H1 (cell line): ENCODE measurements at places on chromosomes 3 and 15. TPM values are rescaled to one million over a fixed set of nuclear protein-coding genes. Genes with fewer than 3 reads are reported as not detected.

Gene CPLX3
- polyA plus RNA-seq = 0.17 and 0.27 TPM in 2 replicates

Gene CHRM5
- polyA plus RNA-seq = not detected in 2 replicates

Gene FMN1
- polyA plus RNA-seq = 0.24 and 0.27 TPM in 2 replicates

Gene C3orf62
- polyA plus RNA-seq = 1.1 and 1.4 TPM in 2 replicates

Gene SLC30A4
- under 0.01 TPM in 1 of 2 replicates, not detected in the other for polyA plus RNA-seq

Gene WWTR1
- polyA plus RNA-seq = 15.7 and 19.2 TPM in 2 replicates

Gene SLC6A6
- 66.2 and 77.8 TPM in 2 replicates for polyA plus RNA-seq

Gene GOLGA8R
- 0.03 TPM in 1 of 2 replicates, not detected in the other for polyA plus RNA-seq

Gene SHC4
- polyA plus RNA-seq = 0.15 and 0.36 TPM in 2 replicates

Gene USP3
- polyA plus RNA-seq = 10.0 and 16.2 TPM in 2 replicates

Gene SLC24A5
- not detected in 2 replicates for polyA plus RNA-seq

Gene BLM
- polyA plus RNA-seq = 10.4 and 15.2 TPM in 2 replicates

Gene NCKIPSD
- polyA plus RNA-seq = 91.8 and 114 TPM in 2 replicates

Gene ASB14
- polyA plus RNA-seq = not detected in 2 replicates

Gene C2CD4A
- polyA plus RNA-seq = not detected in 2 replicates

Gene GPR171
- not detected in 2 replicates for polyA plus RNA-seq

Gene ISL2
- polyA plus RNA-seq = 0.32 and 0.82 TPM in 2 replicates

Gene ABHD17C
- polyA plus RNA-seq = 16.3 and 20.2 TPM in 2 replicates
